ENCODE measurements at places on chromosomes 4 and X.

- DNase-seq: no peak
These were observed 98.2 kb upstream of the NRK start for GRCh38 chrX:105723966-105724735.

- DNase-seq: no peak
These were observed 22.8 kb downstream of the GRSF1 start for GRCh38 chr4:70816894-70817293.

DNA sequence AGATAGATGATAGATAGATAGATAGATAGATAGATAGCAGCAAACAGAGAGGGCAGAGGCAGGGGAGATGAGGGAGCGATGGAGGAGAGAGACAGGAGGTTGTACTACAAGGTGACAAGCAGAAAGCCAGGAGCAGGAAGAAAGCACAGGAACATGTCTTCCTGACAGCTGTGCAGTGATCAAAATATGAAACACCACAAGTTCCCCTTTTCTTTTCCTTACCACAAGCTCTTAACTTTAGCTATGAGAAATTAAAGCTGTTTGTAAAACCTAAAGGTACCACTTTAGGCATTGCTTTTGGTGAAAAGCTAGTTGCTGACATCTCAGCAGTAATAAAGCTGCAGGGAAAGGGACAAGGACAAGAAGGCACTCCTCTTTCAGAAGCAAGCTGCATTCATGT, 9.1 kb upstream of the MAGED4B start:
- no peak for DNase-seq

DNA sequence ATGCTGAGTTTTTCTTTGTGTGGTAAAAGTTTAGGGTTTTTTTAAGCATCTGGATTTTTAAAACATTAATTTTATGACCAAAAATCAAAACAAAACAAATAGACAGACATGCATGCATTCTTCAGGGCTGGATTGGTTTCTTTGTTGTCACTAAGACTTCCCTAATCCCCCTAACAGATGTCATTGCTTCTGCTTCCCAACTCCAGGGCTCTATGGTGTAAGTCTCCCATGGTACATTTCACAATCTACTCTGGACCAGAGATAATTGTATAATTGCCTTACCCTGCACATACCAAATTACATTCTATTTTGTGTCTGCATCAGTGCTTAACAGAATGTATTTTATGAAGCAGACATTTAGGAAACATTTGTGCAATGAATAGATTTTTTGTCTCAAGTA, 529.1 kb upstream of the SMIM31 start:
- no peak for DNase-seq

- DNase-seq: no peak
These were observed 20.7 kb upstream of the ZNF185 start for GRCh38 chrX:152876931-152877840.

GRCh38 chr4:37400241-37400881, 155.8 kb downstream of the NWD2 start:
- DNase-seq: no peak

DNA sequence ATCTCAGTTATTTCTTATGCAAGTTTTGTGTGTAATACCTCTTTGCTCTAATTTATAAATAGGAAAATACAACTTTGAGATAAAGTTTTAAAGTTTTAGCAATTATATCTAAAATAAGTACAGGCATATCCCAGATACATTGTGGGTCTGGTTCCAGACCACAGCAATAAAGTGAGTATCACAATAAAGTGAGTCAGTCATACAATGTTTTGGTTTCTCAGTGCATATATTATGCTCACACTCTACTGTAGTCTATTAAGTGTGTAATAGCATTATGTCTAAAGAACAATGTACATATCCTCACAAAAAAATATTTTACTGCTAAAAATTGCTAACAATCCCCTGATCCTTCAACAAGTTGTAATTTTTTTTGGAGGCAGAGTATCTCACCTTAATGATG, 49.2 kb downstream of the ANAPC10 start:
- DNase-seq: no peak

DNA sequence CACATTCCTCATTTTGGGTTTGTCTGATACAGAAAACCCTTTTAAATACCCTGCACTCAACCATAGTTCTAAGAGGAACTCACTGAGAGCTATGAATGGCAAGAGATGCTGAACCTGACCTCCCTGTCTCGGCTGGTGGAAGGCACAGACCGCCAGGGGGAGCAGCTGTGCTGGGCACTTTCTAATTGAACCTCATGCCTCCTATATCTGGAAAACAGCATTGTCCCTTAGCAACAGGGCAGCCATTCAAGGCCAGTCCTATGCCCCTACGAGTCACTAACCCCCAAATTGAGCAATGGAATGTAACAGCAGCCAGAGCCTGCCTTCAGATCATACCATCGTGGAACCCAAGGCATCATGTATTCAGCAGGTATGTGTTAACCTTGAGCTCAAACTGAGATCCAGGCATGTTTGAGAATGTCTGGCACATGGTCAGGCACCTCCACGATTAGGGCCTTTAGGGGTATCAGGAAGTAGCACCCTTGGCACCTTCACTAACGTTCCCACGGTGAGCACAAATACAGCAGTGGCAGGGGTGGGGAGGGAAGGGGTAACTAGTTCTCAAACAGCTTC, 5.1 kb downstream of the USP27X start:
- DNase-seq: no peak

DNA sequence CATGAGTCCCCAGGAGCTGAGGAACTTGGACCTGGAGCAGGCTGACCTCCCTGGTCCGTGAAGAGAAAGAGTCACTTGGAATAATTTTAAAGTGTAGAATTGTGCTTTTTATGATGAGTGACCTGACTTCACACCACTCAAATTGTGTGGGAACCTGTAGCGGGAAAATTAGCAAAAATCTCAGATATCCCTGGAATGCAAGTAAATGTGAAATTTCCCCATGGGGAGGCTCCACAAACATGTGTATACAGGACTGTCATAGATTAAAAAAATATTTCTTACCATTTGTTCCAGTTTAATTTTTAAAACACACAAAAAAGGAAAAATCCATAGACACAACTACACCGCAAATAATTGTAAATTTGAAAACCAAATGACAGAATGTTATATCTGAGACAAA, 1079.6 kb upstream of the PABPC4L start:
- no peak for DNase-seq

GRCh38 chr4:104719539-104720230, 225.0 kb upstream of the CXXC4 start:
- no peak for DNase-seq

GRCh38 chr4:20358110-20358509, 106.4 kb downstream of the SLIT2 start:
- DNase-seq: no peak

DNA sequence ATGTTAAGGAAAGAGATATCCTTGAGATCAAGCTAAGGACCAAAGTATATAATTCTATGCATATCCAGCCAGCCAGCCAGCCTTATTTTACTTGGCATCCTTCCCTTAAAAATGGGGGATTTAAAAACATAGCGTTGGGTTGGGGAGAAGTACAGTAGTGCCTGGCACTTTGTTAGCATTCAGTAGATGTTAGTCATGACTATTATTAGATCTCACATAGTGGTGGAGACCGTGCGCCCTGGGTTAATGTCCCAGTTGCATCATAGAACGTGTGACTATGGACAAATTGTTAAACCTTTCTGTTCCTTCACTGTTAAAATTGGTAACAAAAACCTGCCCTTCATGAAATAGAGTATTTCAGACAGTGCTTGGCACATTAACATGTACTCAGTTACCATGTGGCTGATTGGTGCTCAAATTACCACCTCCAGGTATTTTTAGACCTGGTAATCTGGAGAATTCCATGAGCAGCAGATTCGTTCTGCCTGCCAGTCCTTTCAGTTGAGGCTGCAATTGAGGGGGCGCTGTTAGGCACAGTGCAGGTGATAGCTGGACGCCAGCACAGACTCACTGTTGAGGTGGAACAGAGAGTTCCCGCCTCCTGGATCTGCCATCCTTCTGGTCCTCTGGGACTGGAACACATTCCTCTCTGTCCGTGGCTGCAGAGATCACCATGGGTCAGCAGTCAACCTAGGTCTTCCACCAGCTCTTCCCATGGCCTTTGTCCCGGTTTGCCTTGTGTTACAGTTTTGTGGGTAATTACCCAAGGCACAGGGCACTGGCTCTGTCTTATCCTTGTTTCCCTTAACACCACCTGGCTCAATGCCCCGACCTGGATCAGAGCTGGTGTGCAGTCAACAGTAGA, 31.7 kb downstream of the RBBP7 start:
- DNase-seq: peak; percentile 72

GRCh38 chr4:76504613-76505465, 69.8 kb downstream of the SHROOM3 start:
- peak; percentile 75 for DNase-seq

DNA sequence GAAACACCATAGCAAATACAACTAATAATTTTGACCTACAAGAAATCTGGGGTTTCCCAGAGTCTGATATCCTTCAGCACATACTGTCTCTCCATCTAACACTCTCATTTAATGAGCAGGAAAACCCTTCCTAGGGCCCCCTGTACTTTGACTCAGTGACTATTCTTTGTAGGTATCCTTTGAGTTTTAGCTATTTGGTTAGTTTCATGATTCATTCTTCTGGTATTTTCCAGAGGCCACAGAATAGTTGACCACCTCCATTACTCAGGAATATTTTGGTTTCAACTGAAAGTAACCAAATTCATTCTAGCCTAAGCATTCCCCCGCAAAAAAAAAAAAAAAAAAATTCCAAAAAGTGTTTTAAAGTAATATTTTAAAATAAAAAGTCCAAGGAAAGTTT, 140.0 kb downstream of the IDS start:
- no peak for DNase-seq

DNA sequence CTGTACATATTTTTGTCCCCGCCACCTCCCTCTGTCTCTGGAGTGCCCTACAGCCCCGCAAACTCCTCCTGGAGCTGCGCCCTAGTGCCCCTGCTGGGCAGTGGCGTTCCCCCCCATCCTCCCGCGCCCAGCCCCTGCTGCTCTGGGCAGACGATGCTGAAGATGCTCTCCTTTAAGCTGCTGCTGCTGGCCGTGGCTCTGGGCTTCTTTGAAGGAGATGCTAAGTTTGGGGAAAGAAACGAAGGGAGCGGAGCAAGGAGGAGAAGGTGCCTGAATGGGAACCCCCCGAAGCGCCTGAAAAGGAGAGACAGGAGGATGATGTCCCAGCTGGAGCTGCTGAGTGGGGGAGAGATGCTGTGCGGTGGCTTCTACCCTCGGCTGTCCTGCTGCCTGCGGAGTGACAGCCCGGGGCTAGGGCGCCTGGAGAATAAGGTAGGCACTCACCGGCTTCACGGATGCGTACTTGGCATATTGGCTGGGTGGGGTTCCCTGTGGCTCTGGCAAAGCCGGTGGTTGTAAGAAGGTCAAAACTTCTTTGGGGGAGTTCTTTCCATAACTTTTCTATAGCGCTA, 653 bp downstream of the HHIP start:
- DNase-seq: peak; percentile 72

DNA sequence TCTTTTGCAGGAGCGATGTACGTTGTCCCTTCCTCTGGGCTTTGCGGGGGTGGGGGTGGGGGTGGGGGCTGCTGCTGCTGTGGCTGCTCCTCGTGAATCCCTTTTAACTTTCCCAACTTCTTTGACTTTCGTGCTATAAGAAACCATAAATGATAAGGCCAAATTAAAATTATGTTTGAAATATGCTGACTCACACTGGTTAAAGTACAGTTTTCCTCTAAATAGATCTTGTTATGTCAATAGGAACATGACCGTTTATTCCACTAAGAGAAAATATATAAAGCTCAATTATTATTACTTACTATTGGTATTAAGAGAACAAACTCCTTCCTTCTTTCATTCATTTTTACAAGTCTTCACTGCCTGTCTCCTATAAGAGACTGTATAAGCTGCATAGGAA, 287.4 kb downstream of the NR3C2 start:
- no peak for DNase-seq

DNA sequence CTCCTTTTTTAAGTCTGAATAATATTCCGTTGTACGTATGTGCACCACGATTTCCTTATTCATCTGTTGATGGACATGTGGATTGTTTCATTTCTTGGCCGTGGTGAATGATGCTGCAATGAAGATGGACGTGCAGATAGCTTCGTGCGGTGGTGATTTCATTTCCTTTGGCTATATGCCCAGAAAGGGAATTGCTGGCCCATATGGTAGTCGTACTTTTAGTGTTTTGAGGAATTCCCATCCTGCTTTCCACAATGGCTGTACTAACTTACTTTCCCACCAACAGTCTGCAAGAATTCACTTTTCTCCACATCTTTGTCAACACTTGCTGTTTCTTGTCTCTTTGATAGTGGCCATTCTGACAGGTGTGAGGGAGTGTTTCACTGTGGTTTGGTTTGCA, 12.8 kb downstream of the ZFP42 start:
- peak; percentile 5 for DNase-seq

GRCh38 chr4:141801558-141801957, 165.2 kb downstream of the IL15 start:
- DNase-seq: no peak

DNA sequence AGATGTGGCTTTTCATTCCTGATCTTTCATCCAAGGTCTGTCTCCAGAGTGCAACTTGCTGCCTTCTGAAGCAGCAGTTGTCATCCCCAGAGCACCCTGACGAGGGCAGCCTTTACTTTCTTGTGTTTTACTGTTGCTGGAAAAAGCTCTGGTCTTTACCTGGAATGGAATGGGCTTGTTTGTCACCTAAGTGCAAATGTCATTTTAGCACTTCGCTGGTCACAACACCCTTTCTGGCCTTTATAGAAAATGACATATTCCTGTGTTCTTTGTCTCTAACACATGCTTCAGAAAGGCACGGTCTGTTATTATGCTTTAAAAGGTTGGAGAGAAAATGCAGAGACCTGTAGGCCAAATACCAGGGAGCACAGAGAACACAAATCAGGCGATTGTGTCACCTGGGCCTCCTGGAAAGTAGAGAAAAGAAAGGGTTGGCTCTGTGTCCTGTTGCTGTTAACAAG, 332.7 kb upstream of the IGFBP7 start:
- DNase-seq: peak; percentile 32

- DNase-seq: peak; percentile 4
These were observed 83.9 kb upstream of the RAI2 start for GRCh38 chrX:17944833-17945497.

DNA sequence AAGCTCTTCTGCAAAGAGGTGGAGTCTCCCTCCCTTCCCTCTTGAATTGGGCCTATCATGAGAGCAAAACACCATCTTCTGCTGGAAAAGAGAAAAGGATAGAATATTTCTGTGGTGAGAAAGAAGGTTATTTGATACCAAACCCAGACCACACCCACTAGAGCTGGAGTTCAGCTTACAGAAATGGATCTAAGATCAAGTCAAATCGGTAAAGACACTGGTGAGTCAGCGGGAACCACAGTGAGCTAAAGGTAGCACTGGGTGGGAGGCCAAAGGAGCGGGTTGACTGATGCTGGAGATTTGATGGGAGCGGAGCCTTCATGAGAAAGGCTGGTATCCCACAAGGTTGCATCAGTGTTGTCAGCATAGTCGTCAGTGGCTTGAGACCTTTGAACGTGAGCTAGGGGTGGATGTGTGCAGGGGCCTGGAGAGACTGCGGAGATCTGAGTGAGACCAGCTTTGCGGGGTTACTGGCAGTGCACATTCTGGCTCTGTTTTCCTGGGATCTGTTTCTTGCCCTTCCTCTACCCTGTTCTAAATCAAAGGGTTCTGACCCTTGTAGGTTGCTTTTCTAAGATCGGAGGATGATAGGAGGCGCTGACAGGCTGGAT, 106.4 kb upstream of the SCOC start:
- peak; percentile 84 for DNase-seq

- no peak for DNase-seq
These were observed 99.1 kb upstream of the USP38 start for GRCh38 chr4:143085659-143086058.
